A549 (cell line): ENCODE measurements at places on chromosomes 16 and 17. TPM values are rescaled to one million over a fixed set of nuclear protein-coding genes. Genes with fewer than 3 reads are reported as not detected.

PRSS53 gene
- polyA plus RNA-seq: 1.2 to 1.7 TPM (median 1.5 TPM) in 3 replicates

DNA sequence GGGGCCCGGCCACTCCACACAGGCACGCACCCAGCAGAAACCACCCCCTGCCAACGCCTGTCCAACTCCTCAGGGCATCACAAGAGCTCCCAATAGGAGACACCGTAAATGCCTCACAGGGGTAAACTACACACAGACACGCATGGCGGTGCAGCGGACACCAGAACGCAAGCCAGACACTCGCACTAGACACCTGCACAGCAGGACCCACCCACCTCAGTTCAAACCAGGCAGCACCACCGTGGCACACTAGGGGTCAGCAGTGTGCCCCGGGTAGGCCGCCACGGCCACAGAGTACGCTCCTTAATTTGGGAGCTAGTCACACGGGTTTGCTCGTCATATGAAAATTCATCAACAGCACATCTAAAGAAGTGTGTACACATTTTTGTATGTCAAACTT is 3.4 kb downstream of the SLC38A10 start:
- DNase-seq: peak; percentile 77

DNA sequence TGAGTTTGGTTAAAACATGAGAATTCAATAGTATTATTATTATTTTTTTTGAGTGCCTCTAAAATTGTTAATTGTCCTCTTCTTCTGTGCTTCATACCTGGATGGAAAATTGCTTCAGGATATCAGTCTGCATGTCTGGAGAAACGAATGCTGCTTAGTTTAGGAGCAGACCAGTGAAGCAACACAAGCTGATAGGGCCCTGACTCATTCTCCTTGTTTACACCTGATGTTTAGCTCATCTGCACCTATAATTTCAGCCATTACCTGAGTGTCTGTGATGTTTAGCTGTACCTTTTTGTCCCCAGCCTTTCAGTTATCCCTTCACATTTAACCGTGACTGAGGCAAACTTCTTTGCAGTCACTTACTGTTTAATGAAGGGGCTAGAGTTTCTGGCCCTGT is 14.8 kb downstream of the SNTB2 start:
- no peak for DNase-seq

GRCh38 chr16:28213396-28213795 is 1.6 kb upstream of the XPO6 start:
- DNase-seq: no peak

GRCh38 chr17:78999056-78999768 is 10.4 kb downstream of the CANT1 start:
- DNase-seq: no peak

- no peak for DNase-seq
These were observed 424.9 kb downstream of the SOX9 start for GRCh38 chr17:72545766-72546165.
